ENCODE measurements at places on chromosomes 2 and 18.

- no peak for DNase-seq
Observed at GRCh38 chr2:181104512-181105115, 124.2 kb downstream of the UBE2E3 start.

GRCh38 chr2:69166812-69167468 is 154.0 kb downstream of the ANTXR1 start:
- no peak for DNase-seq

DNA sequence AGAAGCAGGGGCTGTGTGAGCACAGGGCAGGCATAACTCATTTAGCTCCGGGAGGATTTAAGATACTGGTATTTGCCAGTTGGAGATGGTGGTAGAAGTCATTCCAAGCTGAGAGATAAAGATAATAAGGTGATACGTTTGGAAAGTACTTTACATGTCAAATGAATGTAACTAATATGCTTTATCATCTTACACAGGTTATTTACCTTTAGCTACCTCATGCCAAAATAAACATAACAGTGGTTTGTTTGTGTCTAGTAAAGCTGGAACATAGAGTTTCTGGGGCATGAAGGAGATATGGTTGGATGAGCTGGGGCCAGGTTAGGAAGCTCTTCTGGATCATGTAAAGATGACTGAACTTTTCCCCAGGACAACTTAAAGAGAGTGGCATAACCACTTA is 126.9 kb upstream of the PIK3C3 start:
- no peak for DNase-seq

DNA sequence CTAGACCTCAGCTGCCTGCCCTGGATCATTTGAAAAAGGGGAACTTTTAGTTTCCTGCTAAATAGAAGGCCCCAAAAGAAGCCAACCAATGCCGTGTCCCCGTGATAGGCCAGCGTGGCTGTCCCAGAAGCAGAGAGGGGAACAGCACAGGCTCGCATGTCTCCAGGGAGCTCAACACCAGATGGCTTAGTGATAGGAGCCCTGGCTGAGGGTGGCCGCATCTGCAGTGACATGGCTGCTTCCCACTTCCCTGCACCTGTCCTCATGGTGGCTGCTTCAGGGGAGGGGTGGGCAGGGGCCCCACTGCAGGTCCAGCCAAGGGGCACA is 79.6 kb downstream of the MBP start:
- no peak for DNase-seq

GRCh38 chr2:141021109-141021508 is 1109.7 kb downstream of the LRP1B start:
- no peak for DNase-seq

GRCh38 chr18:32922951-32923430 is 150.2 kb upstream of the KLHL14 start:
- no peak for DNase-seq

DNA sequence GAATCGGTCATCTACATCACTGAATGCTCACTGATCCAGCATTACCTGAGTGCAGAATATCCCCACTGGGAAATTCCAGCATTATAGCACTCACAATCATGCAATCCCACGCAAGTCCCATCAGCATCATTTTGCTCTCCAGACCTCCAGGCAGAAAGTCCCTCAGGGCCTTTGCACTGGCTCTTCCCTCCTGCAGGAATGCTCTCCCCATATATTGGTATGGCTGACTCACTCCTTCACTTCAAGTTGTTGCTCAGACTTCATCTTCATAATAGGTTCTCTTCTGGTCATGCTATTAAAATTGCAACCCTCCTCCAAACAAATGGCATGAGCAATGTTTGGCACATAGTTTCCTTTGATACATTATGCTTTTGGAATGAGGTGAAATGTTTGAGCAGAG is 64.7 kb upstream of the CELF4 start:
- no peak for DNase-seq

DNA sequence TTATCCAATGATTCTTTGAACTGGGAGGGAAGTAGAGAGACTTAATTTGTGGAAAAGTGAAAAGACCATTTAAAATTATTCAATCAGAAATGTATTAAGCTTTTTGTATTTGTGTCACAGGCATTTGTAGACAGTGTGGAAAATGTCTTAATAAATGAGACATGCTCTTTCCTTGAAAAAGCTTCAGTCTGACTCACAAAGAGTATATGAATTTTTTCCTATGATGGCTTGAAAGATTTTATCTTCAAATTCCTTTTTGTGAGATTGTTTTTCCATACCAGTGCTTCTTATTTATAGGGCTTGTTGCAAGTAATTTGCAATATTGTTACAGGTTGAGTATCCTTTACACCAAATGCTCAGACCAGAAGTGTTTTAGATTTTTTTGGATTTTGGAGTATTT is 39.5 kb downstream of the STON1 start:
- DNase-seq = no peak

DNA sequence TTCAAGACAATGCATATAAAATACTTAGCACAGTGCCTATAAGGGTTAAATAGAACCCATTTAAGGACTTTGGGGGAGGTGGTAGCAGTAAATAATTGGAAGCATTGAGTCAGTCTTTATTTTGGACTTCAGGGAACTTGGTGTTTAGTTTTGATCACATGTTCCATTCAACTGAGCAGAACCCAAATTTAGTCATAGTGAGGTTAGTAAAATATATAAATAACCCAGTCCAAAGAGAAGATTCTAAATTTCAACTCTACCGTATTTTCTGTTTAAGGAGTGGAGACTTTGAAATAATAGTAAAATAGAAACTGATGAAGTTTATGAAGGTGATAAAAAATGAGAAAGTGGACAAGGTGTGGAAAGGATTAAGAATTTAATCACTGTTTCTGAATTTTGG is 19.7 kb downstream of the TWSG1 start:
- DNase-seq = no peak

DNA sequence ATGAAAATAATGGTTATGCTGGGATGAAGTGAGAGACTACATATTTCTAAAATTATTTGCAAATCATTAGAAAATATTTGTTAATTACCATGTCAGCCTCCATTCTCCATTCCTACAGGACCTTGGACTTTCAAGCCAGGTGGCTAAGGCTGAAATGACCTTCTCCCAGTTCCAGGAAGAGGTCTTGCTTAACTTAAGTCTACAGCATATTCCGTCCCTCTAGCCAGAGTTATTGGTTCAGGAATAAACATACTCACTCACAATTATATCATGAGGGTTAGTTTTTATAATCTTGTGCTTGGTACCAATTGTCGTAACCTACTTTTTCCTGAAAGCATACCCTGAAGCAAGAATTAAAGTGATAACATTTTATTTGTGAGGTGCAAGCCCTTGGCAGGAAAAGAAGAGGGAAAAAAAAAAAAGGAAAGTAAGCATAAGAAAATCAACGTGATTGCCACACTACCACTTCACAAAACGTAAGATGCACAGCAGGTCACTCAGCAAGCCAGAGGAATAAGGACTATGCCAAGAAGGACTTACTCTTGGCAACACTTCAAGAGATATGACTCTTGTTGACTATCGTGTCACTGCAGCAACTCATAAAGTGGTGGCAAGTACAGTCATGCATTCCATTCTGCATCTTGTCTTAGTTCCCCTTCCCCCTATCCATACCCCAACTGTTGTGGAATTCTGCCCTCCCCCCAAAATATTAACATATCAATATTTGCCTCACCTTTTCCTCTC is 479.1 kb downstream of the MBD2 start:
- DNase-seq = no peak

DNA sequence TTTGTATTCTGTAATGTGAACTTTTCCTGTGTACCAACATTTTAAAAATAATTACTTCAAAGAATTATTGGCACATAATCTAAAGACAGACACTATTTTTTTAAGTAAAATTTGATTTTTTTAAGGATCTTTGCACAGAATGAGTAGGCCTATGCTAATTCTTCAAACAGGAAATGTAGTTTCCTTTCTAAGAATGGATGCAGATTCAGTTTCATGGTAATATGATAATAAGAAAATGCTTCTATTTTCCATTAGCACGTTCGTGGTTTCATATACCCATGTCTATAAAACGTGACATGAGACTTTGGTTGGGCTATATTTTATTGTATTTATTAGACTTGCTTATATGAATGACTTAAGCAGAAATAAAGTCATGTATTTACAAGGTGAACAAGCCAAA is 191.8 kb upstream of the RBBP8 start:
- no peak for DNase-seq

- no peak for DNase-seq
Observed at GRCh38 chr2:12727065-12727464, 10.3 kb downstream of the TRIB2 start.

- DNase-seq = no peak
Observed at GRCh38 chr2:28095622-28096021, 205.1 kb downstream of the BABAM2 start.

DNA sequence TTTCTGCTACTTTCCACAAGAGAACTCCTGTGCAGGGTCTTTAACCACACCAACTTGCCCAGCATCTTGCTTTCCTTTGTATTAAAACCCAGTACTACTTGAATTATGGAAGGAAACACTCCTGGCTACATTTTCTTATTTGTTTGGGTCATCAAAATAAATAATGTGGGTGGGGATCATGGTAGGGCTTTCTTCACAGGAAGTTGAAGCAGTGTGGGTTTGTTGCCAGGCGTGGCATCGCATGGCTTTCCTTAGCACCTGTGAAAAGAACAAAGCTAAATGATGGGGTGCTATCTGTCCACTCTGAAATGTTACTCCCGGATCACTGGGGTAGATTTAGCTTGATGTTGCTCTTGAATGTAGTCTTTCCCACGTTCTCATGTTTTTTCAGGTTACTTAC is 18.7 kb downstream of the ARHGAP25 start:
- DNase-seq = no peak

- no peak for DNase-seq
Observed at GRCh38 chr2:232632229-232632903, 1.0 kb upstream of the EFHD1 start.

GRCh38 chr2:50529600-50530218 is 502.2 kb downstream of the NRXN1 start:
- DNase-seq = no peak

- no peak for DNase-seq
Observed at GRCh38 chr2:134436706-134437105, 182.8 kb downstream of the MGAT5 start.

DNA sequence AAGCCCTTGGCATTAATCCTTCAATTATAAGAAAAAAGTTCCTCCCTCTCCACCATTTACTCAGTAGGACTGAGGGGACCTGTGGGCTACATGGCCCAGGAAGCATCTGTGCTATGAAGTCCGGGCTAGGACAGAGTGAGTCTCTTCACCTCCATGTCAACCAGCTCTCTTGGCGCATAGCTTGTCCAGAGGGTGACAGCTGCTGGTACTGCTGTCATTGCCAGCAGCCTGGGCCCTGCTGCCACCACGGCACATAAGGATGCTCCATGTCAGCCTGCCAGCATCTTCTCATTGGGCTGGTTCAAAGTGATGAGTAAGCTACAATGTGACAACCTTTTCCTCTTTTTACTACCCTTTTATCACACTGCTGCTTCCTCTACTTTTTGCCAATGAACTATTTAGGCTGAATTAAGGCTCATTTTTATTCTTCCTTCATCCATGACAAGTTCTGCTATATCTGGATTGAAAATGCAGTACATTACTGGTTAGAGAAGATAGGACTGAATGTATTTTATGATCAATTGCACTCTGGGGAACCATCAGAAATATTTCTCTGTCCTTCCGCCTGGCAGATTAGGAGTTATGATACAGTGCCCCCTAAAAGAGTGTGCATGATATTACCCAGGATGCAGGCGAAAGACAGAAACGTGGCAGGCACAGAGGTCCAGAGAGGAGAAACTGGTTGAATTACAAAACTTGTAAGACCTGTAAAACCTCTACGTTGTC is 258.9 kb upstream of the TNP1 start:
- DNase-seq = no peak

DNA sequence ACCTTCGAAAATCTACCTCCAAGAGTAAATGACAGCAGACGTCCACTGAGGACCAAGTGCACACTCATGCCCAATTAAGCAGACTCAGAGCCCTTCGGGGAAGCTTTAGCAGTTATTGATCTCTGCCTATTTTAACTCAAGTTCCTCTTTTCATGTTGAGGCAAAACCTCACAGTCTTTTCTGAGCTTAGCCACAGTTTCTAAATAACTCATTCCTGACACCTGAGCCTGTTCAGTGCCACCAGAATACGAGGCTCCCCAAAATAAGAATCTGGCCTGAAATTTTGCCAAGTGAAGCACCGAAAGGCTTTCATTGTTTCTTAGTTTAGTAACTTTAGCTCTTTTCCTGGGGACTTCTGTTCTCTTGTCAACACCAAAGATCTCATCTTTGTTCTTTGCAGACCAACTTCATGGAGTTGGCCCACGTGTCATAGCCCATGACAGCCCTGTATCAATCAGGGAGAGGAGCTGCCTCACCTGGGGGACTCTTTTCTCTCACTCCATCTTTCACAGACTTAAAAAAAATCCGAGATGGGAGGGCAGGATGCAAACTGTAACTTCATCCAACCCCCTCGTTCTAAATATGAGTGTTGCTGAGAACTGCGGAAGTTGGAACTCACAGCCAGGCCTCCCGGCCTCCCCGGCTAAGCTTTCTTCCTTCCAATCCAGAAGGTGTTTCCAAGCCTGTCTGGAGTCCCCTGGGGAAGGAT is 22.2 kb downstream of the INPP5D start:
- no peak for DNase-seq

GRCh38 chr2:162258686-162259085 is 15.4 kb upstream of the FAP start:
- no peak for DNase-seq

GRCh38 chr2:12623051-12623450 is 93.7 kb upstream of the TRIB2 start:
- DNase-seq = no peak

DNA sequence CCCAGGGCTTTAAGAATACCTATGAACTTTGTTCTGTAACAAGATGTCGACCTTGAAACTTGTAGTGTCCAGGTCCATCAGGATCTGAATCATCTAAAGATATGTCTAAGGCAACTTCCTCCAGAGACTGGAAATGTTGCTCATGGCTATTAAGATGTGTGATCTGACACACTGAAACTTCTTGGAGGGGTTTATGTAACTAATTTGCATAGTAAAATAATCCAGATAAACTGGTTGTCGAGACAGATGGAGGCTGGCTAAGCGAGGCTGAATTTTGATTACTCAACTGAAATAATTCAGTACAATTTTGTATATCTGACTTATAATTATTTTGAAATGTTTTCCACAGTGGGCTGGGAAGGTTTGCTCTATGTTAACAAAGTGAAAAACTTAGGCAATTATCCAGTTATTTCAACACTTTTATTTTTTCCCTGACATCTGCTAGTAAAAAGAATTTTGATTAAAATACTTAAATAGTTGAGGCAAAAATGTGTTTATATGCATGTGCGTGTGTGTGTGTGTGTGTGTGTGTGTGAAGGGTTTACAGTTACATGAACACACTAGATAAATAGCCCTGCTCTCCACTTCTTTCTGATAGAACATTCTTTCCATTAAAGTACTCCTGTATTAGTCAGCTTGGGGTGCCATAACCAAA is 11.4 kb upstream of the MAP3K20 start:
- DNase-seq = no peak

GRCh38 chr2:26784570-26785234 is 1.2 kb upstream of the CENPA start:
- no peak for DNase-seq

GRCh38 chr2:40844353-40845277 is 392.7 kb upstream of the SLC8A1 start:
- no peak for DNase-seq

All from stimulated activated CD8-positive, alpha-beta memory T cell treated with anti-CD3 and anti-CD28 coated beads, Interleukin-7, amount 100 ng/mL, for 1 hour (primary cell).